T-helper 9 cell (primary cell): ENCODE measurements at places on chromosomes 16 and 17.

DNA sequence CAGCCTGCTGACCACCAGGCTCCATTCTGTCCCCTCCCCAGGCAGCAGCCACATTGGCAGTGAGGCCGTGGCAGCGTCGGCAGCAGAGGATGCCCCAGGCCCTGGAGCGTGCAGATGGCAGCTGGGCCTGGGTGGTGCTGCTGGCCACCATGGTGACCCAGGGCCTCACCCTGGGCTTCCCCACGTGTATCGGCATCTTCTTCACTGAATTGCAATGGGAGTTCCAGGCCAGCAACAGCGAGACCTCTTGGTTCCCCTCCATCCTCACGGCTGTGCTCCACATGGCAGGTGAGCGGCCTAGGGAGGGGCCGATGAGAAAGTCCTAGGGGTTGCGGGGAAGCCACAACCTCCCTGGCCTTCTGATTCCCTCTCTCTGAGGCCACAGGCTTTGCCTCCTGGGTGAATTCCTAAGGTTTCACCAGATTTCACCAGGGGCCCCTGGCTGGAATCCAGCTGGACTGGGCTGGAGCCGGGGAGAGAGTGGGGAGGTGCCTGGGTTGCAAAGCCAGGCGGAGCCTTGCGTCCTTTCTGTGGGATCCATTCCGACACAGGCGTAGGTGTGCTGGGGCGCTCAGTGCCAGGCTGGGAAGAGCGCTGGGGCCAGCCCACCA lies 5.9 kb downstream of the SLC16A5 start:
- DNase-seq = no peak

DNA sequence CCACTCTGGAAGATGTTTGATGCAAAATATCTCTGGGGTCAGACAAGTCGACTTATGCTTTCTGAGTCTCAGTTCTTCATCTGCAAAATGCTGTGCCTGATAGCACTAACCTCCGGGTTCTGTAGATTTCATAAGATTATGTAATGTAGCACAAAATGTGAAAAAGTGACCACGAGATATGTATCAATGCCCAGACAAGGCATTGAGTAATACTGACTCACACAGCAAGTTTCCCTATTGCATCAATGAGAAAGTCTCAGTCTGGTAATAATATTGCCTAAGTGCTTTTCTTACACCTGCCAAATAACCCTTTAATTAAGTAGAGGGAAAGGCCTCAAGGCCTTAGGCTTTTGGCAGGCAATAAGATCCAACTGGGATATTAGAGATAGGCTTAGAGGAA lies 41.4 kb upstream of the MMP2 start:
- DNase-seq = no peak

DNA sequence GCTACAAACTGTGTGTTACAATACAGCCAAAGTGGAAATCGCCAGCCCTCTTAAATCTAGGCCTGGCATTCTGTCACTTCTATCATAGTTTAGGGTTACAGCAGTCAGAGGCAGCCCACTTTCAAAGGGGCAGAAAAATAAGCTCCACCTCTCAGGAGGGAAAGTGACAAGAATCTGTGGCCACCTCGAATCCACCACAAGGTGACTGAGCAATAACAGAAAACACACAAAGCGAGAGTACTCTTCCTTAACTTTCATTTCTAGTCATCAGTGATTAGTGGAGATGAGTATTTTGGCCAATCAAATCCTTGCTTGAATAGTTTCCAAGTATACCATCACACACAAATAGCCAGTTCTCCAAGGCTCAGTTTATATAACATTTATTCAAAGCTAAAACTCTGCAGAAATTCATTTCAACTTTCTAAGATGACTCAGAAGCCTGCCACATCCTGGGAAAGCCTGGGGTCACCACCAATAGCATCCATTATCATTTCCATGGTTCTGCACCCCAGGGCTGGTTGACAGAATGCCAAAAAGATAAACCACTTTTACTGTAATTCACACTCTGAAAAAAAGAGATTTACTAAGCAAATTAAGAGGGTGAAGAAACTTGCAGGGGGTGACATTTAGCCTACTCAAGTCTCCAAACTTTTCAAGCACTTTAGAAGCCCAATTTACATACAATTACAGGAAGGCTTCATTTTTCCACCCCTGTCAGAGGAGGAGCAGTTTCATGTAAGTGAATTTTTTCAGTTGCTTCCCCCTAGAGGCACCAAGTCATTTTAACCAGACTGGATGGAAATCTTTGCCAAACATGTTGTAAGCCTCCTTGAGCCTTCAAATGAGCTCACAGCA lies 66.8 kb downstream of the SALL1 start:
- no peak for DNase-seq

DNA sequence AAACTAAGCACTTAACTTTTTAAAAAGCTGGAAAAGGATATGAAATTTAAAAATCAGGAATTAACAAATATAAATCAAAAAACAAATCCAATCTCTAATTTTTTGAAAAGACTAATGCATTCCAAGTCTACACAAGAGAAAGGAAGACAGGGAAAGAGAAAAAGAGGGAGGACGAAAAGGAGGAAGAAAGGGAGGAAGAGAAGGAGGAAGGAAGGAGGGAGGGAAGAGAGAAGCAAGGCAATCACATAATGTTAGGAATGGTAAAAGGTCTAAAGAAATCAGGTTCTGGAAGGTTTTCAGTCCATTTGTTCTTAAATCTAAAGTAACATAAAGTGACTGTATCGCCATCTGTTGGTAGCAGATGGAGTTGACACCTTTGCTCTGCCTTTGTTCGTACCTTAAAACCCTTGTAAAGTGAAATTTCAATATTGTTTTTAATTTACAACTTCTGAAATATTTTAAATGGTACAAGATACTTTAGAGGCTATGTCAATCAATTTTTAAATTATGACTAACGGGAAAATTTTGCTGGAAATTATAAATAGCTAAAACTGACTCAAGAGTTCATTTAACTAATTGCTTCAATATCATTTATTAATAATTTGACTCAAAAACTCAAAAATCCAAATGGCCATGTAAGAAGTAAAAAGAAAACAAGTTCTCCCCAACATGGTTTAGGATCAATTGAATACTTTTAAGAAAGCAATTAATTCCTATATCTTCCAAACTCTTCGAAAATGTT lies 20.4 kb upstream of the CDYL2 start:
- DNase-seq = no peak

- no peak for DNase-seq
Measured at GRCh38 chr17:55201308-55201932, 63.3 kb upstream of the HLF start.

DNA sequence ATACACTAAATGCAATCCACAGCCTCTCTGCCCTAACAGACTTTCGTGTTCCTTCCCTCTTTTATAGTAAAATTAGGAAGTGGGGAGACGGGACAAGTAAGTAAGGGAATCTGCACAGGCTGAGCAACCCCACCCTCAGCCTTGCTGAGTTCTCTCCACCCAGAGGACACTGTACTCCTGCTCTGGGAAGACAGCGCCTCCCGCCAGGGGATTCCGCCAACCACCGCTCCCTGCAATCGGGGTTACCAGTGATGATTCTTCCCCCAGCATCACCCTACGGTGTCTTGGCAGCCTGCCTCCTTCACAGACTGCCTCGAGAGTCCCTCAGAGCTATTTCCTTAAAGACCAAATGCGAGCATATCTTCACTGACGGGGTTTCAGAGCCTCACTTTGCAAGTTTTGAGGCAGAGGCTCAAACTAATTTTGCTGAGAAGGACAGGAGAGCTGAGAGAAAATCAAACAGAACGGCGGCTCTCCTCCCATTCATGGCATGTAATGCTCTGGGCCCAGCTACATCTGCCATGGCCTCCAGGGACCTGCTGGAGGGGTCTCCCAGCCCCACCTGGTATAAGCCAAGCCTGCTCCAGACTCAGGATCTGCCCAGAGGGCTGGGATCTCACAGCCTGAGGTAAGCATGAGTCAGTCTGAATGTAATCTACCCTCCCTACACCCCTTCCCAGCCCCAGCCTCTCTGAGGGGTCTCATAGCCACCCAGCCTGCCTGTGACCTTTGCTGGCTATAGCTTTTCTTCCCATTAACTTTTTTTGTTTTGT lies 22.7 kb upstream of the ASGR2 start:
- DNase-seq = no peak
